AG20443 (cell line): ENCODE measurements at places on chromosomes 5 and 9.
A peak's percentile ranks its signal among the peaks of the same experiment; 100 is the strongest.

DNA sequence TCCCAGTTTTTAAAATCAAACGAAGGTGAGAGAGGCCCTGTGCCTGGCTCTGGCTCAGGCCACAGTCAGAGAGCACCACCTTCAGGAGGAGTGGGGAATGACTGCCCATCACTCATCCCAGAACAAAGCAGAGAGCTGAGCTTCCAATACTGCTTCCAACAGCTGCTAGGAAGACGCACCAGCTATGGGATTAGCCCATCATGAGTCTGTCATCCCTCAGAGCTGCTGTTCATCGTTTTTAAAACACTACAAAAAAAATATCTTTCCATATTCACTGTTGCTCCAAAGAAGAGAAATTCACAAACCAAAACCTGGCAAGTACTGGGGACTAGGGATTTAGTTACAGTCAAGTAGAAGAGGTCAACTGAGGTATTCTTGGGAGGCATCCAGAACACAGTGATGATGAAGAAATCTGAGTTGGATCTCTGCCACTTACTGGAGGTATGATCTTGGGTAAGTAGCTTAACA lies 102.4 kb downstream of the CDK5RAP2 start:
- DNase-seq, result peak; percentile 80

DNA sequence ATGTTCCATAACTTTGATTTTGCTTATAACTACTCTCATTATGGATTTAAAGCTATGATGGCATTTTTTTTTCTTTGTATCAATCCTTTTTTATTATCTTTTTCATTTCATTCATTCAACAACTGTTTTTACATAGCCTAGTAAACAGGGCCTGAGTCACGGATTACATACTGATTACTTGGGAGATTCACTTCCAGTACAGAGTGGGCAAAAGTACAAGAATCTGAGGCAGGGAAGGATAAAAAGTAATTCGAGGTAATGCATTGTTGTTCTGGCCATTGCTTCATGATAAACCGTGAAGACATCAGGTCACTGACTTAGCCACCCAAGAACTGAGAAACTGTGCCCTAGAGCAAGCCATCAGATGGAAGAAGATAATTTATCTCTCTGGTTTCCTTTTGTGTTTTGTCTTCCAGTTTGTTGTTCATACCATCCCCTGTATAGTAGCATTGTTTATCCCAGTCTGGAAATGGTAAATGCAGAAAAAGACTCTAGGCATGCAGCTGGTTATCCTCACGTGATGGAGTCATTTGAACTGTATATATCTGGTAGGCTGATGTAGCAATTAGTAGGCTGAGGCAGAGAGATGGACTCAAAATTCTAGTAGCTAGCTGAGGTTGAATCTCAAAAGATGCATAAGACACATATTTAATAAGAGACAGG lies 145.6 kb downstream of the CNTLN start:
- DNase-seq, result peak; percentile 7

GRCh38 chr5:174567506-174568141 lies 156.8 kb upstream of the MSX2 start:
- DNase-seq, result no peak

DNA sequence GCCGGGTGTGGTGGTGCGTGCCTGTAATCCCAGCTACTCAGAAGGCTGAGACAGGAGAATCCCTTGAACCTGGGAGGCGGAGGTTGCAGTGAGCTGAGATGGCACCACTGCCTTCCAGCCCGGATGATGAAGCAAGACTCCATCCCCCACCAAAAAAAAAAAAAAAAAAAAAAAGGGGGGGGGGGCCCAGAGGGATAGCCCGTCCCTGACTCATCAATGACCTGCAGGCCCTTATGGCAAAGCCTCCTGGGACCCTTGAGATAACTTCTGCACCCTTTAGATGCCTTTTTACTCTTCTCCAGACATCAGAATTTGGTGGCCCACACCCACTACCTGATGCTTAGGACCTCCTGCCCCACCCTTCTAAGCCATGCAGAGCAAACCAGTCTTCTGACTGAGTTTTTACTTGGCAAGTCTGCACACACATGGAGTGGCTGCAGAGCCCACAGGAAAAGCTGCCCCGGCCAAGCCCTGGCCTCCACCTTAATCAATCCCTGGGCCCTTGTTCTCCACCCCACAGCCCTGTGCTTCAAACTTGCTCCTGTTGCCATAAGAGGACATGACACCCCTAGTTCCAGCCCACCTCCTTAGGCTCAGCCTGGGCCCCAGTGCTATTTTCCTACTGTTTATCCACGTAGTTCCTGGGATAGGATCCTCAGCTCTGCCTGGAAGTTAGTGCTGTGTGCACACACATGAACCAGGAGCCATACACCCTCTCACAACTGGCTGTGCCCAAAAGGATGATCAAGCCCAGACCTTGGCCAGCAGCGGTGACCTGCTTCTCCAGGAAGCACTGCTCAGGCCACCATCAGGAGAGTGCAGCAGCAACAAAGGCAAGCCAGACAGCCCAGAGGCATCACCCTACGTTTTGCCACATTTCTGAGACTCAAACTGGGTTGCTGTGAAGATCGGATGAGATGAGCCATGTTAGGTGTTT lies 5.1 kb downstream of the MGAT1 start:
- no peak for DNase-seq

DNA sequence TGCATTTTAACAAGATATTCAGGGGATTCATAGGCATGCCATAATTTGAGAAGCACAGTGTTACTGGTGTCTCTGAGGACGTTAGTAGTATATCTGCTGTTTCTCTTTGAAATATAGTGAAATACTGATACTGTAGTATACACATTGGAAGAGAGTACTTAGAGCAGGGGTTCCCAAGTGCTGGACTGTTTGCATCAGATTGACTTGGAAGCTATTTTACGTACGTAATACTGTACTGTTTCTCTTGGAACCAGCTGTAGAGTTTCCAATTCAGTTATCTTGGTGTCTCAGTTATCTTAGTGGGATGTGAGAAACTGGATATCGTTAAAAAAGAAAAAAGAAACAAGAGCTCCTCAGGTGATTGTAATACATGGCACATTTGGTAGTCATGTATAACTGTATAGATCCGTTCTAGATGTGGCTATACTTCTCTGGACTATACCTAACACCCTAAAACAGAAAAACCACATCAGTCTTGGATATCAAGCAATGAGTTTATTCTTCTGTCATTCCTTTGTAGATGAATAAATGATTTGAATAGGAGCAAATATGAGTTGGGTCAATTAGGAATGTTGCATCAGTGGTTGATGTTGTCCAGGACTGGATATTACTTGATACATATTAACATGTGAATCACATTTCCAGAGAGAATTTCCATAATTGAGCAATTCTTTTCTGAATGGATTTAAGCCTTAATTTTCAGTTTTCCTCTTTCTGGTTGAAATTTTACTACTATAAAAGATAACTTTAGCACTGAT lies 33.4 kb downstream of the PRRC1 start:
- no peak for DNase-seq

GRCh38 chr9:134971196-134971595 lies 53.5 kb upstream of the FCN1 start:
- DNase-seq, result no peak

DNA sequence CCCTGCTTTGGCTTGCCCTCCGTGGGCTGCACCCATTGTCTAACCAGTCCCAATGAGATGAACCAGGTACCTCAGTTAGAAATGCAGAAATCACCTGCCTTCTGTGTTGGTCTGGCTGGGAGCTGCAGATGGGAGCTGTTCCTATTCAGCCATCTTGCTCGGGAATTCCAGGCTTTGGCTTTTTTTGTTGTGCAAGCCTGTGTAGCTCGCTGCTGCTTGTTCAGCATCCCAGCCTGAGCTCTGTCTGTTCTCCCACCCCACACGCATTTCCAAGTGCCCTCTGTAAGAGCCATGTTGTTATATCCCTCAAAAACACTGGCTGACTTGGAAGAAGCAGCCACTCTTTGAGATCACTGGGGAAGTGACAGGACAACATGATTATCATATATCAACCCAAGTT lies 101.6 kb upstream of the DPYSL3 start:
- peak; percentile 11 for DNase-seq

DNA sequence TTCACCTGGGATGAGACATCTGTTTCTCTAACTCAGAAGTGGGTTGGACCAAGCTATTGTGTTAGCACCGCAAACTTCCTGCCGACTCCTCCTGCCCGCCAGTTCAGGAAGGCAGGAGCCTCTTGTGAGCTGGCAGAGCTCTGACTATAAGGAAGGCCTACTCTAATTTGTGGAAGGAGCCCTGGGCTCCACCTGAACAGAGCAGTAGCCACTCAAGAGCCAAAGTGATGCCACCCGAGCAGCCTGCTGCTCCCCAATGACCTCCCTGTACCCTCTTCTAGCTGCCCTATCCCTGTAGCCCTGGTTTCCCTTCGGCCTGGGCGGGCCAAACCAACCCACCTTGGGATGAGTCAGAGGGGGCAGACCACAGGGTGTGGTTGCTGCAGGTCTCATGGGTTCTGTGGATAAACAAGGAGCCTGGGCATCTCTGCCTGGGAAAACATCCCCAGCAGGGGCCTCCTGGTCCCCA lies 81.6 kb downstream of the PSD2 start:
- DNase-seq, result no peak

GRCh38 chr9:104835161-104835560 lies 71.2 kb downstream of the NIPSNAP3B start:
- DNase-seq, result peak; percentile 35

DNA sequence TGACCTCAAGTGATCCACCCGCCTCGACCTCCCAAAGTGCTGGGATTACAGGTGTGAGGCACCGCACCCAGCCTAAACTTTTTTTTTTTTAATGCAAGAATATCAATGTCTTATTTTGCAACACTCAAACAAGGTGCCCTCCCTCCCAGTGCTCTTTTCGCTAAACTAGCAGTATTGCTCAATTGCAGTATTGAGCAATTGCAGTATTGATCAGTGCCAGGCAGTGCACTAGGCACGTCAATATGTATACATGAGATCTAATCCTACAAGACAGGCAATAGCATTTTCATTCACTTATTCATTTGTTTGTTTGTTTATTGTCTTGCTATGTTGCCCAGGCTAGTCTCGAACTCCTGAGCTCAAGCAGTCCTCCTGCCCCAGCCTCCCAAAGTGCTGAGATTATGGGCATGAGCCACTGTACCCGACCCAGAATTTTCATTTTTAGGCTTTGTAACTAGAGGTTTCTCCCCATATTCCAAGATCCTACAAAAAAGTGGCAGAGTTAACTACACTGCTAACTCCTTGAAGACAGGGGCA lies 94.5 kb downstream of the TTLL11 start:
- no peak for DNase-seq
